Stimulated activated CD4-positive, alpha-beta T cell treated with anti-CD3 and anti-CD28 coated beads, Interleukin-15, amount 100 ng/mL, for 1 hour (primary cell): ENCODE measurements at places on chromosomes 11 and 22.
A peak's percentile ranks its signal among the peaks of the same experiment; 100 is the strongest.

DNA sequence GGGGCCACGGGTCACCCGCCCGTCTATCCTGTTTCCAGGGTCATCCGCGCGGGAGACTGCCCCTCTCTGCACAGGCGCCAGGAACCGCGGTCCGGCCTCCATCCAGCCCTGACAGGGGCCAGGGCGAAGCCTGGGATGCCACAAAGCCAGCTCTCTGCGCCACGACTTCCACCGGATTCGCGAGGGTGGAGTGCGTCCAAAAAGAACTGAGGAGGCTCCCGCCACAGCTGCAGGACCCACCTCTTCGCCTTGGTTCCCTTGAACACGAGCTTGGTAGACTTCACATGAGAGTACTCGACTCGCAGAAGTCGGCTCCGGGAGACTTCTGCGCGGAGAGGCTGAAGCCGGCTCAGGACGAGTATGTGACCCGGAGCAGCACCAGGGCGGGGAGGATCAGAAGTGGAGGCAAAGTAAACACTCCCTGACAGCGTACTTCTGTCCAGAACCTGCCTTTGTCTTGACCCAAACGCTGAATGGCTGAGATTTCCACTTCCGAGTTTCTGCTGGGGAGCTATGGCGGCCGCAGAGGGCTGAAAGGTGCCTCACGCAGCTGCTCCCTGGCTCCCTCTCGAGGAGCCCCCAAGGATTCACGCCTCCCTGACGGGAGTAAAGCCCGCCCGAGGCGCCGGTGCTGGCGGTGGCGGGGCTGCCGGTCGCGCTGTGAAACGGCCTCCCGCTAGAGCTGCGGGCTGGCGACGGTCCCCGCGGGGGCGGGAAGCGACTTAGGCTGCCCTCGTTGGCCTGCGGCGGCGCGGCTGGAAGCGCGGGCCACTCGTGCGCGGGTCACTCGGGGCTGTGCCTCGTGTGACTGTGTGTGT is 4566.7 kb upstream of the OR11H1 start:
- DNase-seq = no peak

DNA sequence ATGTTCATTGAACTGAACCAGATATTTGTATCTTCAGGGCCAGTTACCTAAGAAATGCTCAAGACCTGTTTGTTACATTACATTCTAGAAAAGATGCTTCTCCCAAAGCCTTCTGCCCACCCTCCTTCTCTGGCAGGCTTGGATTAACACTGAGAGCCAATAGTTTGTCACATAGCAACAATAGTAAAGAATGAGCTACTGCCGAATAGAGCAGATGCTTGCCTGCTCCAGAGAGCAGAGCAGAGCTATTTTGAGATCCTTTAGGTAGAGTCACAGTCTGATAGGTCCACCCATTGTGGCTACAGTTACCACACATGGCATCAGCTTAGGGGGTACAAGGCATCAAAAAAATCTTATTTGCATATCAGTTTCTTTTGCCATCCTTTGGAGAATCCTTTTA is 13.5 kb upstream of the EP300 start:
- DNase-seq = no peak

GRCh38 chr11:78000193-78000592 is 5.7 kb upstream of the INTS4 start:
- DNase-seq = no peak

DNA sequence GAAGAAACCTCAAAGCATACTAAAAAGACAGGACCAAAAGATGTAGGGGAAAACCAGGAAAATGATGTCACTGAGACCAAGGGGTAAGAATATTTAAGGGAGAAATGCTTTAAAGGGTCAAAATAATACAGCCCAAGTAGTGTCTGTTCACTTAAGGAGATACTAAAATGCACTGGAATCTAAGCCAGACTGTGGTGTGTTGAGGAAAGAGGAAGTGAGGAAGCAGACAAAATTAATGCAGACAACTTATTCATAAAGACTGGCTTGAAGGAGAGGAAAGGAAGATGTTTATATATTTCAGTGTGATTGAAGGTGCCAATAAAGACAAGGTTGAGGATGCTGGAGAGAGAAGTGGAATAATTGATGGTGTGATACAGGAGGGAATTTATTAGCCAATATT is 15.7 kb downstream of the ZNF215 start:
- DNase-seq = no peak

DNA sequence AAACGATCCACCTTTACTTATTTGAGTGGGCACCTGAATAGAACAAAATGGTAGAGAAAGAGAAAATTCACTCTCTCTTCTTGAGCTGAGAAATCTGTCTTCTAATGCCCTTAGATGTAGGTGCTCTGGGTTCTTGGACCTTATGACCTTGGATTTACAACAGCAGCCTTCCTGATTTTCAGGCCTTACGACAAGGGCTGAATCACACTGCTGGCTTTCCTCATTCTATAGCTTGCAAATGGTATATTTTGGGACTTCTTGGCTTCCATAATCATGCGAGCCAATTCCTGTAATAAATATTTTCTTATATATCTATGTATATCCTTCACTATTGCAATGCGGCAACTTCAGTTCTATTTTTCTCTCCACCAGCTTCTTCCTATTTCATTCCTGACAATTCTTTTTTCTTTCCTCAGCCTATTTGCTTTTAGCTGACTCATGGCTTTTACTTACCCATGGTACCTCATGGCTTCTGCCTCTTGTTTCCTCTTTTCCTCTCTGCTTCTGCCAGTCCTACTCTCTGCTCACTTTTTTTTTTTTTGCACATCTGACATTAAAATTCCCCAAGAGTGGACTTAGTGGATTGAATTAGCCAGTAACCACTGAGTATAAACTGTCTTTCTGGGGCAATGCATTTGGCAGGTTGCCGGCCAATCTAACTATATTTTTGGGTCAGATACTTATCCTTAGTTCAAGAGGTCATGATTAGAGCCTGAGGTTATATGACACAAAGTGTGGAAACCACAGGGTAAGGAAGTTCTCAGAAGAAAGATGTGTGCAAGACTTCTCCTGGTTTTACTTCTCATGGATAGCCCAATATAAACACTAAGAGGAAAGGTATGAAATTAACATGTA is 359.5 kb downstream of the TMEM135 start:
- no peak for DNase-seq

- DNase-seq = no peak
Observed at GRCh38 chr11:21921151-21921550, 271.7 kb upstream of the ANO5 start.

DNA sequence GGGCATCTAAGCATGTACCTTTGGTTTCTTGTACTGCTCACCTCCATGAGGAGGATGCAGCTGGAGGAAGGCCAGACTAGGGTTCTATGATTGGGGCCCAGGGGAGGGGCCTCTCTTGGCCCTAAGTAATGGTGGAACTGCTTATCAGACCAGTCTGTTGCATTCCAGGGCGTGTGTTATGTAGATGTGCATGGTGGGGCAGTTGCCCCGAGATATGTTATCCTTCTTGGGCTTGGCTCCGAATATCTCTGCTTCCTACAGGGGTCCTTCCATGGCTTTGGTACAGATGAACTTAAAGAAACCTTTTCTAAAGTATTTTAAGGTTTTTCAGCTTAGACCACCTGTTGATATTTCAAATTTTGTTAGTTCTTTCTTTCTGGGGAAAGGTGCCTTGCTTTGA is 126.0 kb downstream of the SWAP70 start:
- no peak for DNase-seq

DNA sequence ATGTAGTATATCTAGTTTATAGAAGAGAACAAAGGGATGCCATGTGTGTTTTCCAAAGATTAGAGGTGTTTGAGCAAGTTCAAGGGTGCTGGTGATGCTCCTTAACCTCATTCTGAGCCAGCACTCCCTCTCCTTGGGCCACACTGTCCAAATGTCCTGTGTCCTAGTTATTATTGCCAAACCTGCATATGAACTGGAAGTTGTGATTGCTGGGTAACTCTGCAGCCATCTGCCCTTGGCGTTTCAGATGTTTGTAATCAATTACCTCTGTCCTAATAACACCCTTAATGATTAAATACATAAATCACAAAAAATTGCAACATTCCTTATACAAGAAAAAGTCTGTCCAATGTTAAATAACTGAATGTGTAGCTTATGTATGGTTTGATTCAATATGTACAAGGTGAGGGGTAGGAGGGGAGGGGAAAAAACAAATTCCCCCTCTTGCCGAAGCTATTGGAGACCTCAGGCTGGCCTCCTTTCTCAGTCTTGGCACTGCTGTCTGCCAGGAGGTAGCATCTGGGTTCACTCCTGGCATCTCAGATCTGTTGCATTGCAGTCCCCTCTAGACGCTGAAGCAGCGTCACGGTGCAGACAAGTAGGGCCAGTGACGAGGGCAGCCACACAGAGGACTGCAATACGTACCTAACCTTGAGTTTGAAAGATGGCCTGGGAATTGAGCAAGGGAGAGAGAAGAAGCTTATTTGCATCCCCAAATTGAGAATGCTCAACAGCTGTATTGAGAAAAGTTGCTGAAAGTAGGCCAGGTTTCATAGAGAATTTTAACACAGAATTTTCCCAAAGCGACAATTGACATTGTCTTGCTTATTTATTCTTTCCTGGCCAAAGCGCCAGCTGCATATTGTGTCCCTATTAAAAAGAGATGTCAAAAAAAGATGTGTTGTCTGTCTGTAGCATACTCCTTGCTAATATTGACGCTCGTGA is 89.6 kb upstream of the ARHGAP32 start:
- DNase-seq = no peak

DNA sequence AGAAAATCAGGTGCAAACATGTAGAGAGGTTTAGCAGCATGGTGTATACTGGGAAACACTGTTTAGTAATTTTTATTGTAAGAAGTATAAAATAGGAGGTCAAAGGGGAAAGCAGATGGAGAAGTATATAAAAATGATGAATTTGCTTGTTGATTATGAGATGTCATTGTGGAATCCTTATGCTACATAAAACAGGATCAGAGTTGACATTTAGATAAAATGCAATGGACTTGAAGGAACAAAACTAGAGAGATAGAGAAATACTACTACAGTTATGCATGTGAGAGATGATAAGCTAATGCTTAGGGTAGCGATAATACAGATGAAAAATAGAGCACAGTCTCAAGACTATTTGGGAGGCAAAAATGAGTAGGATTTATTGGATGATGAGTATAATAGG is 191.9 kb upstream of the CTSC start:
- DNase-seq = no peak

GRCh38 chr11:110000031-110000502 is 93.1 kb upstream of the ZC3H12C start:
- DNase-seq = no peak

GRCh38 chr11:32451808-32452207 is 16.5 kb upstream of the WT1 start:
- no peak for DNase-seq

DNA sequence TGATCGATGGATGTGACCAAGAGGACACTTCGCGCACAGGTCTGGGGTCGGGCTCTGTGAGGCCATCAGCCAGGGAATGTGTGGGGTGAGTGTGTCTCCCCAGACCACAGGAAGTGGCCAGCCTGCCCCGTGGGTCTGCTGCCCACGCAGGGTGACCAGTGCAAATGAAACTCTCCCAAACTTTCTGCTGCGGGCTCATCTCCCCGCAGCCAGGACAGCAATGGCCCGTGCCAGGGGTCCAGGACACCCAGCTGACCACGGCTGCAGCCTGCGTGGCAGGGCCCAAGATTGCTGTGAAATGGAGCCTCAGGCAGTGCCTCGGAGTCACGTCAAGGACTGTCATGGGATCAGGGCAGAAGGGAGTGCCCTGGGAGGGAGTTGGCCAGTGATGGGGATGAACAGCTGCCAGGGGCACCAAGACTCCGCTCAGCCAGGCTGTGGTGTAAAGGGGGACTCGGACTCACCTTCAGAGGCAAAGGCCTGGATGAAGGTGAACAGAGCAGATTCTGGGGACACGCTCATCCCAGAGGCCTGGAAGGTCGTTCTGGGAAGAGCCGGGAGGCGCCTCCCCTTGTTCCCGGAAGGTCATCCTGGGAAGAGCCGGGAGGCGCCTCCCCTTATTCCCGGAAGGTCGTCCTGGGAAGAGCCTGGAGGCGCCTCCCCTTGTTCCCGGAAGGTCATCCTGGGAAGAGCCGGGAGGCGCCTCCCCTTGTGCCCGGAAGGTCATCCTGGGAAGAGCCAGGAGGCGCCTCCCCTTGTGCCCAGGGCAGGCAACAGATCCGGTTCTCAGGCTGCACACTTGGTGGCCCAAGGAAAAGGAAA is 252.6 kb downstream of the BRD1 start:
- DNase-seq = no peak

GRCh38 chr11:62786318-62787004 is 741 bp upstream of the TMEM179B start:
- DNase-seq = peak; percentile 72

GRCh38 chr11:20131788-20132666 is 28.2 kb downstream of the DBX1 start:
- peak; percentile 27 for DNase-seq

DNA sequence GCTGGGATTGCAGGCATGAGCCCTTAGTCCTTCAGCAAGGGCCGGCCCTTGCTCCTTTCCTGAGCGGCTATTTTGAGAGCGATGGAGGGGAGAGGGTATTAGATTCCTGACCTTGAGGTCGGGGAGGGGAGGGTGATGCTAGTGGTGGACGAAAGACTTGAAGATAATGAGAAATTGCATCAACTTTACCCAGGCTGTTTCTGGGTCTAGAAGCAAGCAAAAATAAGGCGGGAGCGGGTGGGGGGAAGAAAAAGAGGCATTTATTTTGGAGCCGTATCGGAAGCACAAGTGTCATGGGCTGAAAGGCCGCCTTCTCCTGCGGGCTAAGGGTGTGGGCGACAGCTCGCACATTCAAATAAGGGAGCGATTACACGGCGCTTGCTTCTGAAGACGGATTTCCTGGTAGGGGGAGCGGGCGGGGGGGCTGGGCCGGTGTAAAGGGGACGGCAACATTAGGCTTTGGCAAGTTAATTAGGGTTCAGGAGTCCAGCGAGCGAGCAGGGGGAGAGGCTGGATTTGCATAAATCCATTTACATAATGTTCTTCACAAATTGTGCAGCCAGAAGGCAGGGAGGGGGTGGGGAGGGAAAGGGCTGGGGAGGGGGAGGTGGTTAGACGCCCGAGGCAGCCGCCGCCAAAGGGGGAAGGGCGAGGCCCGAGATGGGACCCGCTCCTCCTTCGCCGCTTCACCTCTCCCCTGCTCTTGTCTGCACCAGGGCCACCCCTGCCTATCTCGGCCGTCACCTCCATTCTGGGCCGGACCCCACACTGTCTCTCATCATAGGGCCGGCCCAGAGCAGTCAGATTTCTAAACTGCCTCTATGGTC is 245.9 kb downstream of the MIAT start:
- DNase-seq = no peak

DNA sequence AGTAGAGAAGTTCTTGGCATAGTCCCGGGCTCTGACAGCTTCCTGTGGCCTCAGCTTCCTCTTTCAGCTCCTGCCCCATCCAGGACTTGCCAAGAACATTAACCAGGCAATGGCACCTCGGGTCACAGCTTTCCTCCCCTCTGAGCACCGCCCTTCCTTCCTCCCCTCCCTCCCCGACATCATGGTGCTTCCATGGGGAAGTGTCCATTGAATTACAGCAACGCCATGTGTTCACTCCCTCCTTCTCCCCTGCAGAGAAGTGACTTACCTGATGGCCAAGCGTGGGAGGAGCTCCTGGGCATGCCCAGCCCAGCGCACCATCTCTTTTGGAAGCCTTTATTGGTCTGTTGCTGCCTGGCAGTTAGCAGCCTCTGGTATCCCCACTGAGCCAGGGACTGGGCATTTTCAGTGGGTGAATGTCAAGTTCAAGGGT is 25.8 kb upstream of the DAGLA start:
- DNase-seq = no peak
